ENCODE measurements at places on chromosomes 2 and 18.

DNA sequence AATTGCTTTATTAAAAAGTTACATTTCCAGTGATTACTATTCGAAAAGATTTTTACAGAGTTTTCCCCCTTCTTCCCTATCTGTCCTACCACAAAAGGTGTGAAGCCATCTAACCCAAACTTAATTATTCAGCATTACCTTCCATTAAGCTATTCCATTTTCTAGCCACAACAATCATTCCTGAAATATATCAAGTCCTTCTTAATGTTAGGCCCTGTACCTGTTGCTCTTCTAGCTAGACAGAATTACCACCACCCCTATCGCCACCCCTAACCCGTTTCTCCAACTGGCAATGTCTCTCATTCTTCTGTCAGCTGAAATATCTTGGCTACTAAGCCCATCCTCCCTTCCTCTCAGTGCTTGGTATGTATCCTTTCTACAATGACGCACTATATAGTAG is 13.9 kb downstream of the IWS1 start:
- DNase-seq: no peak

GRCh38 chr2:222052934-222053367 is 245.8 kb downstream of the PAX3 start:
- no peak for DNase-seq

- DNase-seq: no peak
These were observed 14.0 kb downstream of the REEP1 start for GRCh38 chr2:86323273-86324021.

DNA sequence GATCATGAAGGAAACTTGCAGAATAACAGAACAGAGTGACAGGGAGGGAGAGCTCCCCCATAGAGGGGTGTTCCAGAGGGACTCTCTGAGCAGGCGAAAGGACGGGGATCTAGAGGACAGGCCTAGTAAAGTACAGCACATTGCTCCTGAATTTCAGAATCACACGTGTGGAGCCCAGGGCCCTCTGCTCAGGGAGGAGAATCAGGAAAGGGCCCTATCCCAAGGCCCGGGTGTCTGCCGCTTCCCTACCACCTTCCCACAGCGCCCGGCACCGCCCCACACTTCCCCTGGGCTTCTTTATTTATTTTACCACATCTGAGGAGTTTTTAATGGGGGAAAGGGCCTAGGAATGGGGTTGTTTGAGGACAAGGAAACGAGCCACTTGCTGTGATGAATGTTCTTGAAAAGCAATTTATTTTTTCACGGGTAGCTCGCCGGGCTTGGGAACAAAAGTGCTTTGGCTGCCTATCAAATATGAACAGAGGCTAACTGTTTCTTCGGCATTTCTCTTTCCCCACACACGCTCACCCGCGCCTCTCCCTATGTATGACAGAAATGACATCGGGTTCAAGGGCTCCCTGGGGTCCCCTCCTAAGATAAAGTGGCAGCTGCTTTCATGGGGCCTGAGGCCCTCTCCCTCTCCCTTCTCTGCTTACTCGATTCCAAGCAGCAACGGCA is 79.3 kb upstream of the GLI2 start:
- DNase-seq: no peak

DNA sequence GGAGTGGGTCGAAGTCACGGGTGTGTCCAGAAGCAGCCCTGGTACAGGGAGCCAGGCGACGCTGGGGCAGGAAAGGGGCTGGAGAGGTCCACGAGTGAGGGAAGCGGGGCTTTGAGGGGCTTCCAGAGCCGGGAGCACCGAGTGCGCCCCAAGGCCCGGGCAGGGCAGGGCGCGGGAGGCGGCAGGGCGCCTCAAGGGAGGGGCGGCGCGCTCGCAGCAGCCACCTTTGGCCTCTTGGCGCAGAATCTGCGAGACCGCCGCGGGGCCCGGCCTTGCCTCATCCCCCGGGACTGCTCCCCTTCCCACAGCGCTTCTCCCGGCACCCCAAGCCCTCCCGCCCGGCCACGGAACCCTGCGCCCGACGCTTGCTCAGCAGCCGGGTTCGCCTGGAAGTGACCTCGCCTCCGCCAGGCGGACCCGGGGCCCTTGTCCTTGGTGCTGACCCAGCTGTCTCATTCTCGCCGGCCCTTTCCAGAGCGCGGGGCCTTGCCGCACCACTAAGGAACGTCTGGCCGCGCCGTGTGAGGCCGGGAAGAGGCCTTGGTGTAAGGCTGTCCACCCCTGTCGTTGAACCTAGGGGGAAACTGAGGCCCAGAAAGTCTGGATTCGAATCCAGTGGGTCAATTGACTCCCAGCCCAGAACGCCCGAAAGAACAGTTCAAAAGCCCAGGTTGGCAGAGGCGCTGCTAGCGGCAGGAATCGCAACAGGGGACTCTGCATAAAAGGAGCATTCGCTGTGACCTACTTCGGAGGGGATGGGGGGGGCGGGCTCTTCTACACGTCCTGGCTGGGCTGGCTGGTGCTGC is 584 bp upstream of the DNER start:
- peak; percentile 67 for DNase-seq

- DNase-seq: no peak
These were observed 46.6 kb downstream of the ID2 start for GRCh38 chr2:8728305-8729015.

DNA sequence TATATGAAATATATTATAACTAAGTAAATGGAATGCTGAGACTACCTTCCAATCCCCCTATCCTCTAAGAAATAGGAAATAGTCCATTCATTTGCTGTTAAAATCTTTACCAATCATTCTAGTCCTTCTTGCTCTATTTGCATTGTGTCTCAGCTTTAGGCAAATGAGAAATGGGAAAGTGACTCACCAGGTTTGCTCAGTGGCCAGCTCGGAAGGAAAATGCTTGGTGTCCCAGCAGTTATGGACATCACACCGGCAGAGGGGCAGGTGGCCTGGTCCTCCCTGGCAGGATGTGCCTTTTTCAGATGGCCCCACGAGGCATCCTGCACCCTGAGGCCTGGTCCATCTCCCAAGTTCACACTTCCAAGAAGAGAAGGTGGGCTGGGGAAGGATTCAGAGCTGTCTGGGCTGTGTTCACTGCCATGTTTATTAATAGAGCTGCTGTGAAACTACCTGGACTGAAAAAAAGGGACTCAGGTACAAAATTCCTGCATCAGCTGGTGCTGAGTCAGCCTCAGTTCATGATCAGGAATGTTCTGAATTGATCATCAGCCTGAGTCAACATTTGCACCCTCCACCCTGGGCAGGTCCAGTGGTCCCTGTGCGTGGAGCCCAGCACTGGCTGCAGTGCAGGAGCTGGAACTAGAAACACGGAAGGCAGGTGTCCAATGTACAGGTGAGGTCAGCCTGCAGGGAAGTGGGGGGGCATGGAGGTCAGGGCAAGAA is 60.1 kb upstream of the ARL4C start:
- no peak for DNase-seq

GRCh38 chr2:179412112-179412511 is 147.5 kb upstream of the SESTD1 start:
- DNase-seq: peak; percentile 4

DNA sequence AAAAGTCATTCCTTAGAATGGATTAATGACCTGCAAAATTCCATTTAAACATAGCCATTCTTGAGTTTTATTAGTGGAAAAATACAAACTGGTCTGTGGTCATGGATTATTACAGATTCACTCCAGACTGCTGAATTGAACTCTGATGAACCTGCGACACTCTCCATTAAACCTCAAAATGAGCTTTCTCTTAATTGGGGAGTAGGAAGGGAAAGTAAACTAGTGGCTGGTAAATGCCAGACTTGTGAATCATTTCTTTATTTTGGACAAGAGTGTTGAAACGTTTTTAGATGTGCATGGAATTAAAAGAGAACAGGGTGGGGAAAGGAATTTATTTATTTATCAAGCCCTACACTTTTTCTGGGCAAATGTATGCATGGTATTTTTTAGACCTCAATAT is 321.2 kb upstream of the FANCL start:
- DNase-seq: no peak

GRCh38 chr2:4662161-4662779 is 958.9 kb downstream of the DCDC2C start:
- DNase-seq: no peak

GRCh38 chr2:149101818-149102217 is 63.3 kb downstream of the LYPD6B start:
- DNase-seq: no peak

GRCh38 chr2:9184361-9184760 is 22.3 kb upstream of the ASAP2 start:
- no peak for DNase-seq

GRCh38 chr18:73674125-73674865 is 473.3 kb downstream of the FBXO15 start:
- DNase-seq: no peak

GRCh38 chr18:28802546-28802945 is 625.6 kb upstream of the CDH2 start:
- no peak for DNase-seq

DNA sequence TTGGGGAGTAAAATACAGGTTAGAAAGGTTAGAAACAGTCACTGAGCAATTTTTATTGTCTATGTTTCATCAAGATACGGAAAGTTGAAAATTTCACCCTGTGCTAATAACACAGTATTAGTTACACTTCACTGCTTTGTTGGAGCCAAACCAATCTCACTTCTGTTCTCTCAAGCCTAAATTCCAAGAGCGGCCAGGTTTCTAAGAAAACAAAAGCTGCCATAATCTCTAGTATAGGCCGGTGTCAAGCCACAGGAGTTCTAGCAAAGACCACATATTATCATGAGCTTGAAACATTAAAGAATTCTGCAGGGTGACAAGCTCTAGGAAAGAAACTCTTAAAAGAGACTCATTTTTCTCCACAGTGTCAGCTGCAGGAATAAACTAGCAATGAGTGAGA is 128.7 kb downstream of the TXNL1 start:
- DNase-seq: no peak
